ENCODE measurements at places on chromosomes 1 and 21. TPM values are rescaled to one million over a fixed set of nuclear protein-coding genes. Genes with fewer than 3 reads are reported as not detected.
A peak's percentile ranks its signal among the peaks of the same experiment; 100 is the strongest.

PI4KB gene
- polyA plus RNA-seq: 65.7 TPM

DNAJC28 gene
- not detected for polyA plus RNA-seq

REN gene
- polyA plus RNA-seq: not detected

RAB42 gene
- not detected for polyA plus RNA-seq

RCAN1 gene
- 14.2 TPM for polyA plus RNA-seq

C1QA gene
- not detected for polyA plus RNA-seq

CRYAA gene
- not detected for polyA plus RNA-seq

FCRL5 gene
- polyA plus RNA-seq: not detected

RBM8A gene
- polyA plus RNA-seq: 194 TPM

SMPDL3B gene
- 0.71 TPM for polyA plus RNA-seq

GRCh38 chr1:4169991-4170390 is 269.9 kb upstream of the C1orf174 start:
- H3K4me3 ChIP-seq: no peak overlapping the region
- no peak overlapping the region for H3K27ac ChIP-seq
- no peaks in the 10 kb centered on the region for H3K36me3 ChIP-seq

DNA sequence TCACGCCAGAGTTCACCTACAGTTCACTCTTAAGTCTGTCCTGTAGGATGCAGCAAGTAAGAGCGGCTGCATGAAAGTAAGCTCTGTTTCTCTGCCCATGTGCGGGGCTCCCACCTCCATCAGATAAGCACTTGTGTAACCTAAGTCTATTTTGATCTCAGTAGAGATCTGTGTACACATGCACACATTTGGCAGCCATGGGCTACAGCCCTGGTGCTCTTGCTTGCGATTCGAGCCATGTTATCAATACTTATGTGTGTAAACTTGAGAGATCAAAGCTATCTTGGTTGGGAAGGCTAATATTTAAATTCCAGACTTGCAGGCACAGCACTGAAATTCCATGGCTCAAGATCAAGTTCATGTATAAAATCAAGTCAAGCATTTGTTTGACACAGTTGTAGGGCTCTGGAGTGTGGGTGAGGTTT is 244.7 kb upstream of the FGGY start:
- H3K27ac ChIP-seq: no peak overlapping the region
- no peak overlapping the region for H3K4me3 ChIP-seq
- H3K36me3 ChIP-seq: peaks cover 21% of the 10 kb centered on the region
- DNase-seq: no peak
- H3K27me3 ChIP-seq: peaks cover 5% of the 10 kb centered on the region
- H3K4me1 ChIP-seq: peaks cover 9% of the 10 kb centered on the region

GRCh38 chr21:34029743-34030528 is 43.4 kb upstream of the MRPS6 start:
- no peaks in the 10 kb centered on the region for H3K27me3 ChIP-seq
- H3K36me3 ChIP-seq: no peaks in the 10 kb centered on the region
- peaks cover 30% of the 10 kb centered on the region for H3K4me1 ChIP-seq
- H3K27ac ChIP-seq: no peak overlapping the region
- DNase-seq: peak; percentile 25

- H3K4me1 ChIP-seq: peaks cover 6% of the 10 kb centered on the region
- peaks cover 8% of the 10 kb centered on the region for H3K27me3 ChIP-seq
- H3K4me3 ChIP-seq: no peak overlapping the region
- DNase-seq: peak; percentile 69
- H3K27ac ChIP-seq: no peak overlapping the region
Observed at GRCh38 chr1:30801771-30802198, 44.2 kb upstream of the LAPTM5 start.

DNA sequence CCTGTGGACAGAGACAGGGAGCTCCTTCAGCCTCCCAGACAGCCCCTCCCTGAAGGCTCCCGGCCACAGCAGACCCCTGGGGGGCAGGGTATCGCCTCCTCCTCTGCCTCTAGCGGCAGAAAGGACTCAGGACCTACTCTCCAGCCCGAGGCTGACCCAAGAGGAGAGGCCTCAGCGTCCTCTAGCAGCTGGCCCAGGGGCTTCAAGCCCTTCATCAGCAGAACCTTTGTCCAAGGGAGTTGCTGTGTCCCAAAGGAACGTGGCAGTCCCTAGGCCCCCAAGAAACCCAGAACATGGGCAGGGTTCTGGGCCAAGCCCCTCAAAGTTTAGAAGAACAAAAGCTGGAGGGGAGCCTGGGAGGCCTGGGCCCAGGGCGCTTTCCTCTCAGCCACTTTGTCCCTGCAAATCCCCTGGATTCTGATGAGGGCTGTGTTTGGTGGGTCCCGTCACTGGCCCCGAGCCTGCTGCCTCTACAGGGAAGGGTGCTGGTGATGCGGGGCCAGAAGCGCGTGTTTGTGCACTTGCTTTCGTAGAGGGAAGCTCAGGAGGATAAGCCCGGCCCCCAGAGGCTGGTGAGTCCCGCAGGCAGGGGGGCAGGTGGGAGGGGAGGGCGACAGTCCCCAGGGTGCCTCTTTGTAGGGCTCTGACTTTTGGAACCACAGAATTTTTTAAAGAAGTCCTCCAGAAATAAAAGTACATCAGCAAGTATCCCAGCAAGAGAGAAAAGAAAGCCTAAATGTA is 13.3 kb downstream of the ITGB2 start:
- H3K27me3 ChIP-seq: peaks cover 2% of the 10 kb centered on the region
- H3K27ac ChIP-seq: peak overlapping the region; percentile 75
- H3K4me3 ChIP-seq: no peak overlapping the region
- H3K4me1 ChIP-seq: peaks cover 59% of the 10 kb centered on the region
- H3K36me3 ChIP-seq: peaks cover 17% of the 10 kb centered on the region
- no peak for DNase-seq

DNA sequence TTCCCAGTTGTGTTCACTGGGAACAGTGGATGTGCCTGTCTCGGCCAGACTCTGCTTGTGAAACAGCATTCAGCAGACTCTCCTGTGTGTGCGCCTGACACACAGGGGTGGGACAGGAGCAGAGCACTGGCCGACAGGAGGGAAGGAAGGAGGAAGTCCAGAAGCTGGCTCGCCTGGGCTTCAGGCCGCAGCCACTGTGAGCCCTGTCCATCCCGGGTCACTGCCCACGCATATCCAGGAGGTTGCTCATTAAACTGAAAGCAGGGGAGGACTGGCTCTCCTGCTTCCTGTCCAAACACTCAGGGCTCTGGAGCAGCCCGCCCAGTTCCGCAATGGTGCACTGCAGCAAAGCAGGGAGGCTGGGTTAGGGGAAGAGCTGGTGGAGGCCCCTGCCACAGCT is 218.7 kb upstream of the VAMP3 start:
- no peak for DNase-seq
- no peak overlapping the region for H3K27ac ChIP-seq
- H3K4me3 ChIP-seq: no peak overlapping the region
- no peaks in the 10 kb centered on the region for H3K36me3 ChIP-seq
- H3K4me1 ChIP-seq: peaks cover 7% of the 10 kb centered on the region
- H3K27me3 ChIP-seq: peaks cover 2% of the 10 kb centered on the region

DNA sequence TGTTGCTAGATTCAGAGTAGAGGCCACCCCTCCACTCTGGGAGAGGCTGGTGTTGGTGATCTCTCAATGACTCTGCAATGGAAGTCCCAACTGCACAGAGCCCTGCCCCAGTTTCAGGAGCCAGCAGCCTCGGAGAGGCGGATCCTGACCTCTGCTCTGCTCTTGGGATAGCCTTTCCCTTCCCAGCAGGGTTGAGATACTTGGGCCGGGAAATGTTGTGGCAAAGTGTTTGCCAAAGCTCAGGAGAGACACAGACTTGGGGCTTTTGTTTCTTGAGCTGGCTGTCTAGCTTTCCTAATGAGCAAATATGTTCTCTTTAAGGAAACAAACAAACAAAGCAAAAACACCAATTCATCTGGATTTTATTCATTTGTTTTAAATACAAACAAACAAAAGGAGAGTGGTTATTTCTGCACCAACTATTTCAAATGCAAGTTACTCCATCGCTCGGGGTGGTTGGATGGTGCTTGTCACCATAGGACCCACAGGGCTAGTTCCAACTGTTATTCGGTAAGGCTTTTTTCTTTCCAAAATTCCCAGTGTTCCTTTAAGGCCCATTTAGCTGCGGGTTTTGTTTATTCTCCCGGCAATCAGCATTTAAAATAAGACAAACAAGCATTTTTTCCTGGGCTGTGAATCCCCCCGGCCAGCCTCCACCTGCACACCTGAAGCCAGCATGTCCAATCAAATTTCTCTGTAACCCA is 193.9 kb upstream of the LMO4 start:
- H3K36me3 ChIP-seq: no peaks in the 10 kb centered on the region
- peaks cover 13% of the 10 kb centered on the region for H3K4me1 ChIP-seq
- peaks cover 18% of the 10 kb centered on the region for H3K27me3 ChIP-seq
- no peak for DNase-seq

GRCh38 chr1:218765753-218766152 is 407.9 kb upstream of the LYPLAL1 start:
- no peak overlapping the region for H3K4me3 ChIP-seq
- H3K27me3 ChIP-seq: no peaks in the 10 kb centered on the region
- no peaks in the 10 kb centered on the region for H3K4me1 ChIP-seq
- no peak for DNase-seq

GRCh38 chr1:74502432-74502831 is 10.0 kb downstream of the LRRC53 start:
- peaks cover 3% of the 10 kb centered on the region for H3K27me3 ChIP-seq
- H3K4me1 ChIP-seq: no peaks in the 10 kb centered on the region
- no peak for DNase-seq

- no peak overlapping the region for H3K27ac ChIP-seq
- H3K4me3 ChIP-seq: no peak overlapping the region
- no peaks in the 10 kb centered on the region for H3K36me3 ChIP-seq
Observed at GRCh38 chr1:75353051-75353450, 218.9 kb downstream of the LHX8 start.

- no peaks in the 10 kb centered on the region for H3K36me3 ChIP-seq
- no peak for DNase-seq
Observed at GRCh38 chr1:169086603-169087455, 19.7 kb upstream of the ATP1B1 start.

- peaks cover 5% of the 10 kb centered on the region for H3K27me3 ChIP-seq
- no peak overlapping the region for H3K27ac ChIP-seq
- no peaks in the 10 kb centered on the region for H3K4me1 ChIP-seq
- no peak for DNase-seq
- no peak overlapping the region for H3K4me3 ChIP-seq
Observed at GRCh38 chr1:14296795-14297194, 301.7 kb upstream of the KAZN start.

DNA sequence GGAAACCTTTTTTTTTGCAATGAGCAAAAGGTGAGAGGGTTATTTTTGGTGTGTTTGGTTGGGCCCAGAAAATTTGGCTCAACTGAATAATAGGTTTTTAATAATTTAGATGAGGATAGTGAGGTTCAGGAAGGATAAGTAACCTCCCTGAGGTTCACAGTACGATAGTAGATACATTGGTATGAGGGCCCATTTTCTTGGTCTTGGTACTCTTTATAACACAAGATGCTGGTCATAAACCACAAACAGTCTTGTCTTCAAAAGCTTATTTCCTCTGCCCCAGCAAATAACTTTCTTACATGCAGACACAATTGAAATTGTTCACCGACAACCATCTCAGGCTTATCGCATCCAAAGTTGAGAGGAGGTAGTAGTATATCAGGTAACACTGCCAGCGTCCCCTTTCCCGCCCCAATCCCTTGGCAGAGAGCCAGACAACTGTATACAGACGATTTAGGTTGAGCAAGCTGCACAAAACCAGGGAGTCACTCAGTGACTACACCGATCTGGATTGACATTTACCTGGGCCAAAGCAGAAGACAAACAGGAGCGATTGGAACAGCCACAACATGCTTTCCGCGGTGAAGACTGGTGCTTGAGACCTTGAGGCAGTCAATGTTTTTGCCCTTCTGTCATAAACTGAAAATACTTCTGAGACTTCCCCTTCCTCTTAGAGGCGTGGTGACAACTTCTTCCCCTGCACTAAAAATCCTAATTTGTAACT is at the start of gene SLAMF6:
TSS of gene SLAMF6 (minus strand) at position 634 of the 724 bp plus-strand sequence. CDS start at position 571, 63 bp downstream.
- H3K27me3 ChIP-seq: peaks cover 2% of the 10 kb centered on the region
- peak; percentile 58 for DNase-seq
- peak within 1 kb of the TSS; percentile 98 for H3K4me3 ChIP-seq
- H3K36me3 ChIP-seq: peaks cover 8% of the 10 kb centered on the region
- peak within 1 kb of the TSS; percentile 96 for H3K27ac ChIP-seq
- H3K4me1 ChIP-seq: peaks cover 67% of the 10 kb centered on the region

DNA sequence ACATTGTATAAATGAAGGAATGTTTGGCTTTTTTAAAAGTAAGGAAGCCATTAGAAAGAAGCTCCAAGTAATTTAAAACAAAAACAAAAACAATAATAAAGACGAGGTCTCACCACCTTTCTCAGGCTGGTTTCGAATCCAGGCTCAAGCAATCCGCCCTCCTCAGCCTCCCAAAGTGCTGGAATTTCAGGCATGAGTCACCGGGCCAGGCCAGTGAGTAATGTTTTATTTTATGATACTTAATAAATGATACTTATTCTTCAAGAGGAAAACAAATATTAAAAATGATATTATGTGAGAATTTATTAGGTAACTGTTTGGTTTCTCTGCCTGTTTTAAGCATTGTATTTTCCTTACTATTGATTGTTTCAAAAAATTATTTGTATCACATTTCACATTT is 201.4 kb upstream of the BRINP3 start:
- no peaks in the 10 kb centered on the region for H3K36me3 ChIP-seq
- no peak overlapping the region for H3K27ac ChIP-seq
- no peaks in the 10 kb centered on the region for H3K4me1 ChIP-seq
- no peak for DNase-seq
- H3K4me3 ChIP-seq: no peak overlapping the region
- H3K27me3 ChIP-seq: no peaks in the 10 kb centered on the region

DNA sequence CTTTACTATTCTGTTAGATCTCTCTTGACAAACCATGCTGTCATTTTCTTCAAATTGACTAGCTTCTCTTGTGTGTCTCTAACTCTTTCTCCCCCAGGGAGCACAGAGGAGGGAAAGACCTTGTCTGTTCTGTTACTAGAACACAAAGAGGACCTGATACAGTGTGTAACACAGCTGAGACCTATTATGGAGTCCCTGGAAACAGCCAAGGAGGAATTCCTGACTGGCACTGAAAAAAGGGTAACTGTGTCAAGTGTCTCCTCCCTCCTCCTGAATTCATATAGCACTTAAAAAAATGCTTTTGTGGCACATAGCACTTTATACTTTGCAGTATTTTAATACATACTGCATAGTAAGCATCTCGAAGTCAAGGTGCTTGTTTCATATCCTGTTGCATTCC is 50.6 kb downstream of the ZBTB40 start:
- no peak for DNase-seq
- no peak overlapping the region for H3K27ac ChIP-seq
- peaks cover 20% of the 10 kb centered on the region for H3K36me3 ChIP-seq
- no peak overlapping the region for H3K4me3 ChIP-seq
- H3K27me3 ChIP-seq: no peaks in the 10 kb centered on the region

DNA sequence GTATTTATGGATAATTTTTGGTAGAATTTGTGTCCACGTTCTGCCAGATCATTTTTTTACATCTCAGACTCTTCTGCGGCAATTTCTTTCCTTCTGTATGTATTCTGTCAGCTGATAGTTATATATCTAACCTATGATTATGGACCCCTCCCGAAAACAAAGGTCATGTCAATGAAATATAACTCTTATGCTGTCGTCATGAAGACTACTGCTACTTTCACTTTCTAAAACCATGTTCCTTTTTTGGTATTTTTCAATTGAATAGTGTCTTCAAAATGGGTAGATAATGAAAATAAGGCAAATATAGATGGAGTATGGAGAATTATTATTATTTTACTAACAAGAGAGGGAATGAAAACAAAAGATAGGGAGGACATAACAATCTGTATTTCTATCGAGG is 3.2 kb downstream of the ANGPTL1 start:
- H3K4me1 ChIP-seq: peaks cover 5% of the 10 kb centered on the region
- DNase-seq: no peak
- no peaks in the 10 kb centered on the region for H3K36me3 ChIP-seq
- H3K27me3 ChIP-seq: peaks cover 2% of the 10 kb centered on the region
- peak overlapping the region; percentile 1 for H3K27ac ChIP-seq
- H3K4me3 ChIP-seq: no peak overlapping the region

All from immature natural killer cell (primary cell).